ENCODE measurements at places on chromosomes 5 and 9.

DNA sequence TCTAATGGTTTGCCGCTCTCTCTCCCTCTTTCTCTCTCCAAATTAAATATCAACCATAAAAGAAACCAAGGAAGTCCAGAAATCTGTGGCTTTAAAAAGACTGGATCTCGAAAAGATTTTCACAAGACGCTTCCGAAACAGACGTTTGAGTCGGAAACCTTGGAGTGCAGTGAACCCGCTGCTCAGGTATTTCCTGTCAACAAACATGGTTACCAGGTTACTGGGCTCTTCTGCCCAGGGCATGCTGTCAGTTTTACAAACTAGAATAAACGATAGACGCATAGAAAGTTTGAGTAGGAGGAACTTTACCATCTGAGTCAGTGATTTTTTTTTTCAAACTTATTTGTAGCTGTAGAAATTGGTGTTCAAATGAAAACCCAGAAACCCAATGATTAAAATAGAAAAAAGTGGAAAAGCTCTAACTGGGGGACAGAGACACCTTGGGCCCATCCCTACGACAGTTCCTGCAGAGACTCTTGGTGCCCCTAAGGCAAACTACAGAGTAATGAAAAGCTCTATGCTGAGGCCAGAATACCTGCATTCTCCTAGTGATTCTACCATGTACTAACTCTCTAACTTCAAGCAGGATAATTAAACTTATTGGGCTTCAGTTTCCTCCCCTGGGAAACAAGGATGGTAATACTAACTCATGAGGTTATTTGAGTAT is 90.0 kb downstream of the DOCK8 start:
- no peak for DNase-seq

DNA sequence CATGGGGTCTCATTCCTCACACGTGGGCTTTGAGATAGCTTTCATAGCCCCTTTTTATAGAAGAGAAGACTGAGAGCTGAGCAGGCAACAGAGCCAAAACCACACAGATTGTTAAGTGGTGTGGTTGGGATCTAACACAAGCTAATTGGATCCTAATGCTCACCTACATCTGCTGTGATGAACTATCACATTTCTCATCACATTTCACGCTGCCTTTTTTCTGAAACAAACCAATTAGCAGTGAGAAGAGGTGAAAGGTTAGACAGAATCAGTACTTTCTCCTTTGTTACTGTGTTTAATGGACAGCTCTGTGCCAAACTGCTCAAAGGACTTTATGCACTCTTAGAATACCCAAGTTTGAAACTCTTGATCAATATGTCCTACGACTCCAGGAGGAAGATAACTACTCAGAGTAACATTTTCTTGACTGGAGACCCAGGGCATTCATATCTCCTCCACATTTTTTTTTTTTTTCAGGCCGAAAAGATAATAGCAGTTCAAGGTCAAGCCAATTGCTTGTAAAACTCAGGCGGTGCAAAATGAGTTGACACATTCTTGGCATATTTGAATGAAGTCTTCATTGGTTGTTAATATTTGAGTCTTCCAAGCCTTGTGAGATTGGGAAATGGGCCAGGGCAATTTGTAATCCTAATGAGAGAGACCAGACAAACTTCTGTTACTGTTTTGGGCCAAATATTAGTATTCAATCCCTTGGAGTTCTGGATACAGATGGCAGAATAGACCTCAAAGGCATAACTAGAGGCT is 138.4 kb downstream of the KCTD16 start:
- DNase-seq = no peak

GRCh38 chr9:35960039-35960655 is 2.2 kb upstream of the OR2S2 start:
- DNase-seq = no peak

- no peak for DNase-seq
Measured at GRCh38 chr5:163706053-163706771, 200.8 kb downstream of the MAT2B start.

DNA sequence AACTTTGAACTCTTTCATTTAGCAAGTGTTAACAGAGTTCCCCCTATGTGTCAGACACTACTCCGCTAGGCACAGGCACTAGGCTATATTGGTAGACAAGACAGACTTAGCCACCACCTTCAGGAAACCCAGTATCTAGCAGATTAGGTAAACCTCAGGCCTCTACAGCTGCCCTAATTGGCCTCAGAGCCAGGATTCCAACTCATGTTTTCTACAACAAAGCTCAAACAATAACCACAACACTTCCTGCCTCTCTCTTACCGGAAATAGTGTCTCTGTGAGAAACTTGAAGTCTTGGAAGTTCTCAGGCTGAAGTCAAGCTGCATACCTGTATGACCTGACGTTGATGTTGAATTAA is 116.6 kb upstream of the SLC44A1 start:
- no peak for DNase-seq

DNA sequence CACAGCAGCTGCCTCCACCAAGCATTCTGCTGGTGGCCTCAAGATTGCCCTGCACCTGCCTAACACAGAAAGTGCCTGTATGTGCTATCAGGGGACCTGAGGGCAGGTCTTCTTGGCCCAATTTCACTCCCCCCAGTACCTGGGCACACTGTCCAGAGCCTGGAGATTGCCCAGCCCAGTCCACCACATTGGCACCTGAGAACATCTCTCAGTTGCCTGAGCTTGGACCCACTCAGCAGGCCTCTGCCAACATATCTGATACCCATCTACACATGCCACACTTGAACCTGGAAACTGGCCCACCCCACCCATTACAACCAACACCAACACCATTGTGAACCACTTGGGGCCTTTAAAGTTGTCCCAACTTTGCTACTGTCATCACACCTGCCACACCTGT is 1523.1 kb upstream of the CDH9 start:
- no peak for DNase-seq

DNA sequence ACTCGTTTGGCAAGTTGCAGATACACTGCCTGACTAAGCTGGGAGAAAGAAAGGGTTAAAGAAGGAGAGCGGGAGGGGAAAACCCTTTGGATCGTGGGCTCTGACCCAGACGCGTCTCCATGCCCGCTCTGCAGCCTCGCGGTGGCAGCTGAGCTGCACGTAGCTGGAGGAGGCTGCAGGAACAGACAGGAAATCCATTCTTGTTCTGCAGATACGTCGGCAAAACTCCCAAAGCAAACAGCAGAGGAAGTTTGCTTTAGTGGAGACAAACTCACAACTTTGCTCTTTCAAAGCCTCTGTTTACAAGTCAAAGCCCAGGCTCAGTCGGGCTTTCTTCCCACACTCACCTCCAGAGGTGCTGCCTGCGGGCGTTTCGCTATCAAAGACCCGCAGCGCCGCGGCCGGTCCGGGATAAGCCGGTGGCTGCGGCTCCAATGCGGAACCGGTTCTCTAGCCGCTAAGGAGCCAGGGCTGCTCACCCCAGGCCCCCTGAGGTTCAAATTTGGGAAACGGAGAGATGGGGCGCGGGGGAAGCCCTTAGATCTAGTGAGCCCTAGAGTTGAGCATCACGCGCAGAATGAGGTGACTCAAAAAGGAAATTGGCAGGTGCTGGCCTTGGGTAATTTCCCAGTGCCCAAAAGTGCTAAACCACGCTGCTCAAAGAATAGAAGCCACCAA is 60.7 kb downstream of the MAT2B start:
- DNase-seq = no peak

DNA sequence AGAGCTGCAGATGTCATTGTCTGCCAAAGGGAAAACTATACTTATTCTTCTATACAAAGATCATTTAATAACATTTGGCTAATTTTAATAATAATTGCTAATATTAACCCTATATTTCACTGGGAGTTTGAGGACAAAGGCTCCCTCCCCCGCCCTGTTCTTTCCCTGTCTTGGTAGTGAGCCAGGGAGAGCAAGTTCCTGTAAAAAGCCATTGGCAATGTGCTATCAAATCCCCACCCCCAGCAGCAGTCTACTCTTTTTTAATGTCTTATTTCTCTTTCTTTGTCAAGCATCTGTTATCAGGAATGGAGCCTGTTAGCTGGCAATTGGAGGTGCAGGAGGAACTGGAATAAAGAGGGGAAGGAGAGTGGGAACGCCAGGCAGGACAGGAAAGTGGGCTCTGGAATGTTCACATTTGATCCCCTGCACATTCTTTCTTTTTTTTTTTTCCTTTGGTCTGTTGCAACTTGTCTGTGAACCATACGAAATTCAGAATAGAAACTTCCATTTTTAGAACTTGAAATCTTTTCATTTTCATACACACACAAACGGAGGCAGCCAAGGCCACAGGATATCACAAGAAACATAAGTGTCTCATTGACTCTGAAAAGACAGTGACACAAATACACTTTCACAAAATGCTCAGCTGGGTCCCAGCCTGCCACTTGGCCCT is 664.8 kb upstream of the ZNF608 start:
- no peak for DNase-seq

DNA sequence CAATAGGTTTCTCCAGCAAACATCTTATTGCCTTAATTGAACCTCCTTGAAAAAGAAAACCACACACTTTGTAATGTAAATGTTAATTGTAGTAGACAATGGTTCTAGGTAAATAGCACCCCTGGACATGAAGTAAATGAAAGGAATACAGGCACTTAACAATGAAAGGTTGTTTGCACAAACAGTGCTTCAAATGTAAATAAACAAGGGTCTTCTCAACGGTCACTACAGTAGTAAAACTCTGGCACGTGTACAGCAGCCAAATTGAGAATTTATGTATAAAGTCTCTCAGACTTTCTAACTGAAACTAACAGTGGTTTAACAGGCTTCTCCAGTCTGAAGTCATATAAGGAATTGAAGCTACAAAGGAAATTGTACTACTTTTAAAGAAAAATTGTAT is 218.3 kb downstream of the MEF2C start:
- no peak for DNase-seq

- DNase-seq = no peak
Measured at GRCh38 chr5:103669615-103670014, 107.0 kb upstream of the NUDT12 start.

DNA sequence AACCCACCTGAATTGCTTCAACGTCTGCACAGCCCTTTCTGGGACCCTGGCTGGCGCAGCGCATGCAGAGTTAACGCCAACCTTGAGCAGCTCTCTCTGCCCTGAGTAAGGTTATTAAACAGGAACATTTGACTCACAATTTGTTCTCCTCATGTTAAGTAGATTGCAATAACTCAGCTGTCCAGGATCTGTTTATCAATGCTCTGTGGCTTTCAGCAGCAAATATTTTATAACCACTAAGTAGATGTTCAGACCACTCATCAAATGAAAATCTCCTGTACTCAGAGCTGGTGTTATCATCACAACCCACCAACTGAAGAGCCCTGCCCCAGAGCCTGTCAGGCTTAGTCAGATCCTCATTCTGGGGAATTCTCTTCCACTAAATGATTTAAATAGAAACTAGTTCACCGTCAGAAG is 403.0 kb downstream of the ZNF608 start:
- no peak for DNase-seq

DNA sequence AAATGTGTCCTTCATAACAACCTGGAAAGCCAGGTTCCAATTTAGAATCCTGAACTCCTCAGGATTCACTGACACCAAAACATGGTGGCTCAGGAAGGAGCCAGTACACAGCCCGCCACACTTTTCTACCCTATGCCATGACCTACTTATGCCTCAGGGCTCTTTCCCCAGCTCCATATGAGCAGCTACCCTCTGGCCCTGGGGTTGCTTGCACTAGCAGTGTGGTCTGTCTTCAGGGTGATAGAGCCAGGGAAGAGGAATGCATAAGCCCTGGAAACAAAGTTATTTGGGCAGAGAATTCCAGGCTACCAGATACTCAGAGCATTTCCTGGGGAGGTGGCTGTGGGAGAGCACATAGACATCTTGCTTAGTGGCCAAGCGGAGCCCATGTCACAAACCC is 15.0 kb upstream of the ECM2 start:
- DNase-seq = no peak

DNA sequence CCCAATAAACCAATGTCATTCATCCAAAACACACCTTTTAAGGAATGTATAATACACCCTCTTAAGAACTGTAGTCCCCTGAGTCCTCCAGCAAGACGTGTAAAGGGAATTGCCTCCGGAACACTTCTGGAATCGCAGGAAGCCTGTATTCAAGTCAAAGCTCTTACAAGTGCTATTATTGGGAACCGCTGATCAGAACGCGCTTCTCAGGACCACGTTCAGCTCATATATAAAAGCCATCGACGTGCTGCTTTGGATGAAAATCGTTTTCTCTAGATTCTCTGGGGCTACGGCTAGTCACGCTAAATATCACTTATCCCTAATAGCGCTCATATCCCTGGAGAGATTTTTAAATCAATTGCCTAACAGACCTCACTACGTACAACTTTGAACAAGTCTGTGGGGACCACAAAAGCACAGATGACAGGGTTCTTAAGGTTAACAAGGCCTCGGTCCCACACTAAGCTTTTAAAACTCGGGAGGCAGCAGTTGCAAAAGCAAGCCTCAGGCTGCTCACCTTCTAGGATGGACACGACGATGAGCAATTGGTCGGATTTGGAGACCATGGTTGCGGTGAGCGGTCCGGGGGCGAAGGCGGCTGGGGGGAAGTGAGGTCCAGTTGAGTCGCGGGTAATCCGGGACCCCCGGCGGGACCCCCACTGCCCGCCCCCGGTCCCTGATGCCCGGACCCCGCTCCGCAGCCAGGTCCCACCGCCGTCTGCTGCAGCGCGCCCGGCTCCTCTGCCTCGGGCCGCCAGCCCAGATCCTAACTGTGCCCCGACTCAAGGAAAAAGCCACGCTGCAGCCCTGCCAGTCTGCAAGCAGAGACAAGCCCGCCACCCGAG is 548 bp downstream of the CEP120 start:
- DNase-seq = no peak

DNA sequence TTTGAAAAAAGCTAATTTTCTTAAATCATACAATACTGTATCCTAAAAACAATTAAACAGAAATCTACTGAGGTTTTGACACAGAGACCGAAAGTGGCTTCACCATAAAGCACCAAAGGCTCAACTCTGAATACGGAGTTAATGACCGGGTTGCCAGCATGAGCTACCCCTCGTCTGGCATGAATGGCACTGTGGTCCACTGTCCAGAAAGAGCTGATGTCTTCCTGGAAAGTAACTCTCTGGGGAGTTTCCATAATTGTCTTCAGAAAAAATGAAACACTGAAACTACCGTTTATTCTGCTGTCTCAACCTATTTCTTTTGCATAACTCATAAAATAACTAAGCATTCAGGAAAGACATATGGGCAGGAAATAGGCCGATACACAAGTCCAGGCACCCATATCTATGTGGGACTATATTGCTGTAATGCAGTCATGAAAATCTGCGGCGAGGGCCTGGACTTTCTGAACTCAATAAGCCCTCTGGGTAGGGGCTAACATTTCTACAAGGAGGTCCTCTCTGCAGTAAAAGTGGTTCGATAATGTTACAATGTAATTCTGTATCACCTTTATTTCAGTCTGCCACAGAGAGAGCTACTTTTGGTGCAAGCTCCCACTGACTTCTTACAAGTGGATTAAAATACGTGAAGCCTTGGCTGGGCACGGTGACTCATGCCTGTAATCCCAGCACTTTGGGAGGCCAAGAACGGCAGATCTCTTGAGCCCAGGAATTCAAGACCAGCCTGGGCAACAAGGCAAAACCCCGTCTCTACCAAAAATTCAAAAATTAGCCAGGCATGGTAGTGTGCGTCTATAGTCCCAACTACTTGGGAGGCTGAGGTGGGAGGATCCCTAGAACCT is 52.4 kb downstream of the ANKH start:
- no peak for DNase-seq
